Activated effector memory CD4-positive, alpha-beta T cell treated with anti-CD3 and anti-CD28 coated beads, Interleukin-2, amount 50 U/mL, for 16 hours (primary cell): ENCODE measurements at places on chromosomes 6 and 20.
A peak's percentile ranks its signal among the peaks of the same experiment; 100 is the strongest.

- no peak for DNase-seq
Observed at GRCh38 chr20:4059606-4060005, 44.2 kb upstream of the RNF24 start.

GRCh38 chr6:14059791-14060436 lies 57.7 kb upstream of the CD83 start:
- DNase-seq, result no peak

- no peak for DNase-seq
Observed at GRCh38 chr20:59221049-59221706, 57.6 kb downstream of the ZNF831 start.

GRCh38 chr6:125596020-125596419 lies 153.4 kb upstream of the HEY2 start:
- no peak for DNase-seq

DNA sequence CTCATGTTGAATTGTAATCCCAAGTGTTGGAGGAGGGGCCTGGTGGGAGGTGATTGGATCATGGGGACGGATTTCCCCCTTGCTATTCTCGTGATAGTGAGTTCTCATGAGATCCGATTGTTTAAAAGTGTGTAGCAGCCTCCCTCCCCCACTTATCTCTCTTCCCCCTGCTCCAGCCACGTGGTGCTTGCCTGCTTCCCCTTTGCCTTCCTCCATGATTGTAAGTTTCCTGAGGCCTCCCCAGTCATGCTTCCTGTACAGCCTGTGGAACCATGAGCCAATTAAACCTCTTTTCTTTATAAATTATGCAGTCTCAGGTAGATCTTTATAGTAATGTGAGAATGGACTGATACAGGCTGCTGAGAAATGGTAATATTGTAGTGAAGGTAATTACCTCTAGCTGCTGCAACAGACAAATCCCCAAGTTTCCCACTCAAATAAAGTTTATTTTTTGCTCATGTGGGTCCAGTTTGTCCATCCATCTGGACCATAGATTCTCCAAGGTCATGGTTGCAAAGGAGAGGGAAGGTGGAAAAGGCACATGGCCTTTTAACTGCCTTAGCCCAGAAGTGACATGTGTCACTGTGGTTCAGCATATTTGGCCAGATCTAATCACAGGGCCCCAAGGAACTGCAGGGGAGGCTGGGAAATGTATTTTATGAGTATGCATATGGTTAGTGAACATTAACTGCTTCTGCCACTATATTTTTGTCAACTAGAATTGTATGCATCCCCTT lies 89.2 kb downstream of the TRMT11 start:
- DNase-seq, result no peak

GRCh38 chr20:17969884-17970409 lies 1.1 kb downstream of the MGME1 start:
- DNase-seq, result peak; percentile 73

DNA sequence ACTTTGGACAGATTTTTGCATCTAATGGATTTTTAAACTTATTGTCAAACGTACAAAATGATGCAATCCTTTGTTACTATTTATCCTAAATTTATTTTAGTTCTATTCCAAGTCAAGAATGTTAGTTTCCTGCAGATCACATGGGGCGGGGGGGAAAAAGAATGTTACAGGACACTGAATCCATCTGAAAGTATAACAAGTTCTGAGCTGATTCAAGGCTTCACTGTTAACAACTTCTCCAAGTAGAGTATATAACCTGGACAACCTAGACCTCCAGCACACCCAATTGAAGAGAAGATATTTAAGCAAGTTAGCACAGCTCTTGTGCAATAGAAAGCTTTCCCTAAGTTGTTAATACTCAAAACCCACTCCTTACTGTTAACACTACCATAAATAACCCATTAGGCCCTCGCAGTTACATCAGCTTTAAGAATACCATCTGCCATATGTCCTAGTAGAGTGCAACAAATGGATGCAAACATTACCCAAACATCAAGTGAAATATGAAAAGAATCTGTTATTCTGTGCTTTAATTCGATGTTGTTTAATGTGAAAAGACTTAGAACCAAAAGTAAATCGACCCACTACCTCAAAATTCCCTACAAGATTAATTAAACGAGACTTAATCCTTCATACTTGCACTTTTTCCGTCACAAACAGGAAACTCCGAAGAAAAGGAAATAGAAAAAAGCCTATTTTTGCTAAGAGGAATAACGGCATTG lies 1.3 kb downstream of the SEC63 start:
- no peak for DNase-seq

GRCh38 chr6:150142670-150143515 lies at the start of gene PPP1R14C:
Gene PPP1R14C, plus strand, starts transcription at chr6:150143044. Its CDS starts 149 bp downstream, at chr6:150143193.
- no peak for DNase-seq

DNA sequence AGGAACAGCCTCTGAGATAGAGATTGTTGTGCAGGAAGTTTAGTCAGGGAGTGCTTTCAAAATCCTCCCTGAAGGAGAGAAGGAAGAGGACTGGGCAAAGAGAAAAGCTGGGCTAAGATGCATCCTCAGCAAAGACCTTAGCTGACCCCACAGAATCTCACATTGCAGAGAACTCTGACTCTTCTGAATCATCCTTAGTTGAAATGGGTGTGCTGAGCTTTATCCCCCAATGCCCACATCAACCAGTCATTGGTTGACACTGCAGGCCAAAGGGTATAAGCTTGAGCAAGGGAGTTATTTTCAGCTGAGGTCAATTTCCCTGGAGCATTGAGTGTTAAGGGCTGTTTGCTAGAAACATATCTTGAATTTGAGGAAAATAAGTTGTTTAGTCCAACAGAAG lies 732.2 kb downstream of the CBLN4 start:
- DNase-seq, result no peak

- no peak for DNase-seq
Observed at GRCh38 chr6:57162516-57162915, 9.6 kb upstream of the BAG2 start.

GRCh38 chr20:37398750-37399621 lies 53.0 kb downstream of the SRC start:
- no peak for DNase-seq

GRCh38 chr6:36656441-36656840 lies 22.1 kb upstream of the CDKN1A start:
- DNase-seq, result no peak

DNA sequence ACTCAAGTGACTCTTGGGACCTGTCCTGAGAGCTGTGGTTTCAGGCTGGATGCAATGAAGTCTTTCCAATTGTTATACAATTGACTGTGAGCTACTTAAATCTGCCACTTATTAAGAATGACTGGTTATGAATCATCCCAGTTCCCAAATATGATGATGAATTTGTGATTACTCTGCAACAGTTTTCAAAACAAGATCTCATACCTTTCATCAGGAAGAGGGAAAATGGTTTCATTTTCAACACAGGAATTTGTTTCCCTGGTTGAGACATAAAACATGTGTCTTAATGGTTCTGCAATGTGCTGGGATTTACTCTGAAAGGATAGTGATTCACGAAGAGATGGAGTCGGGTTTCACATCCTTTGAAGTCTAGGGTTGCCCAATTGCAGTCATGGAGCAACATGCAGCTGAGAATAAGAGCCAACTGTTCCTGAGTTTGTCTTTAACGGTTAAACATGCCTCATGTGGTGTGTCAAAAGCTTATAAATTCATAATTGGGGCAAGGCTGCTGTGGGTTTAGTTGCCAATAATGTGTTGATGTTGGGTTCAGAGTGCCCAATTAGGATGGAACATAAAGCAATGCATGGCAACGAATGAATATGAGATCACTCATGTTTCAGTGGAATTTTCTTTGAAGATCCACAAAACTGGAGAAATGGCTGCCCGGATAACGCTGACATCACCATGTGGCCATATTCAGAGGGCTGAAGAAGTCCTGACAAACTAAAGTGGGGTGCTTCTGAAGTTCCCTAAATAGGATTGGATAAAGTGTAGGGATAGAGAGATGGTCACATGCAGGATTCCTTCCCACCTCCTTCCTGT lies 41.0 kb downstream of the CYP24A1 start:
- DNase-seq, result no peak

- DNase-seq, result no peak
Observed at GRCh38 chr6:15421945-15422733, 176.3 kb downstream of the JARID2 start.

DNA sequence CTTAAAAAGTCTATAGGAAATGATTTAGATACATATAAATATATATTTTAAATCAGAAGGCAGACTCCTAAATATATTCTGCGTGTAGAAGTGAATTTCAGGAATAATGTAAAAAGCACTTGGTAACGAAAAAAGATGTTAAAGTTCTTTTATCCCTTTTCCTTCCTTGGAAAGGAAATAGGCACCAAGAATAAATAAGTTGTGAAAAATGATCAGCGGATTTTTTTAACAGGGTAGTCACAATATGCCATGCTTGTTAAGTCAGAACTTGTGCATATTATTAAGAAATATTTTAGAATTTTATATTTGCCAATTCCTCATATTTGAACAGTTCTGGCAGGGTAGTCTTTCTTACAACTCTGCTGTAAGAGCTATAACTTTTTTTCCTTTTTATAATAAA lies 173.8 kb downstream of the CD83 start:
- DNase-seq, result no peak

DNA sequence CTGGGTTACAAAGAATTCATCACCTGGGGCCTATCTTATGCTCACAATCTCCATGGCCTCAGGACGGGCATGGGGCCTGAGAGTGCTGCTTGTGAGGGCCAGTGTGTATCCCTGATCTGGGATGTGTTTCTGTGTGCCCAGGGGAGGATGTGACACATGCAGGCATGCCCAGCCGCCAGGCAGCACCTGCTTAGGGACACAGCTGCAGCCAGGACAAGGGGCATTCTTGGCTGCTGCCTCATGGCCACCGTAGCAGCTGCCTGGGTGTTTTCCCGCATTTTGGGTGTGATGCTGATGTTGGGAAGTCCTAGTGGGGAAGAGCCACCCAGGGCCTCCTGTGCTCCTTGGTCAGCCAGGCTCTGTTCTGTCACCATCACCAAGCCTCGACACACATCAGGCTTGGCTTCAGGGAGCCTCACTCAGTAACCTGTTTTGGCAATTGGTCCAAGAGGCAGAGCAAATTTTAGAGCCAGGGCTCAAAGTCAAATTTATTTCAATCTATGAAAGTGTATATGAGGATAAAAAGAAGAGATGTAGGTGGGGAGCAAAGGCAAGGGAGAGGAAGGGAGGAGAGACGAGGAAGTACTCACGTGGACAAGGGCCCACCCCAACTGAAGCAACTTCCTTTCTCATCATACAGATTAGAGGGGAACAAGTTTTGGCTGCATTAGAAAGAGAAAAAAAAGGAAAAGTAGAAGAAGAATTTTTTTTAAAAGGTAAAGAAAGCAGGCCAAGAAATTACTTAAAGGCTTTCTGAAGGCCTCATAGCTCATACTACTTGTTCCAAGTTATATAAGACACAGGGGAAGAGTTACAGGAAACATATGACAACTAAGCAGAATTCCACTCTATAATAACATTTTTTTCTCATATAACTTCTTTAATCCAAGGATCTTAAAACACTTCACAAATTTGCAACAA lies 269.9 kb upstream of the SUPT3H start:
- DNase-seq, result no peak

GRCh38 chr6:3919130-3919628 lies 70.0 kb downstream of the FAM50B start:
- DNase-seq, result no peak

GRCh38 chr20:35276408-35276807 lies 1.5 kb downstream of the MMP24OS start:
- no peak for DNase-seq

DNA sequence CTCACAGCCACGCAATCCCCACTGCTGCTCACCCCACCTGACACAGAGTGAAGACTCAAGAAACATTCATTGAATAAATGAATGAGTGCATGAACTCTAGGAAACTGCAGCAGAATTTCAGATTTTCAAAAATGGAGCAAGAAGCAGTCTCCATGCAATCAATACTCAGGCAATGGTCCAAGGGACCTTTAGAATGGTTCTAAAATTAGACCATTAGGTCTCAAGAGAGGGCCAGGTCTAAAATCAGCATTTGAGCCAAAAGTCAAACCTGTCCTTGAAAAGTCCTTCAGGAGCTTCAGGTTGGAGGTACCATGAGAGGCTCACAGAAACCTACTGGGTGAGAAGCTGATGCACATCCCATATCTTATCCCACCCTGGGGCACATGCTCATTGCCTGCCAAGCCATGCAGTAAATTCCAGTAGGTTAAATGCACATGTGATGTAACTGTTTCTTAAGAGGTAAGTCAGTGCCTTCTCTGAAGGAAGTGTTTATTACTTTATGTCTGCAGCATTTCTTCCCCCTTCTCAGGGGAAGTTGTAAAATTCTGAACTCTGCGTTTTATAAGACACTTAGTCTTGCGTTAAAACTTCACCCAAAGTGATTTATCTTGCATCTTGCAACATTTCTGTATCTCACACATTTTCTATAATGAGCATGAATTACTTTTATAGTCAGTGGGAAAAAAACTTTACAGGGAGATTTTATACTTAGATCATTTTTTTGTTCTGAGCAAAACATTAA lies 126.6 kb downstream of the ADAT2 start:
- no peak for DNase-seq

DNA sequence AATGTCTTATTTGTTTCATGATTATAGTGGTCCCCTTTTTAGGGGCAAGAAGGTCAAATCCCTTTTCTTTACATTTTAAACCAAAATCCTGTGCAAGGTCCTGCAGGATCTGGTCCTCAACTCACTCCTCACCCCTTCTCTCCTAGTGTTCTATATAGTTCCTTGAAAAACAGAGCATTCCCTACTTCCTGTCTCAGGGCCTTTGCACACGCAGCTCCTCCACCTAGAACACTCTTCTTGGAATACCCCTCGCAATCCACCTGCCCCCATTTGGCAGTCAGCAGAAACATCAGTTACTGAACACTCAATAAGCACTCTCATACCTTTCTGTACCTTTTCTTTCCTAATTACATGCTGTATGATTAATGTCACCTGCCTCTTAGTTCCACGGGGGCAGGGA lies 3.2 kb upstream of the ATP5F1E start:
- DNase-seq, result no peak

- DNase-seq, result peak; percentile 60
Observed at GRCh38 chr20:63702751-63703470, 4.9 kb downstream of the ARFRP1 start.

GRCh38 chr6:42532038-42532669 lies 31.7 kb upstream of the UBR2 start:
- DNase-seq, result no peak

DNA sequence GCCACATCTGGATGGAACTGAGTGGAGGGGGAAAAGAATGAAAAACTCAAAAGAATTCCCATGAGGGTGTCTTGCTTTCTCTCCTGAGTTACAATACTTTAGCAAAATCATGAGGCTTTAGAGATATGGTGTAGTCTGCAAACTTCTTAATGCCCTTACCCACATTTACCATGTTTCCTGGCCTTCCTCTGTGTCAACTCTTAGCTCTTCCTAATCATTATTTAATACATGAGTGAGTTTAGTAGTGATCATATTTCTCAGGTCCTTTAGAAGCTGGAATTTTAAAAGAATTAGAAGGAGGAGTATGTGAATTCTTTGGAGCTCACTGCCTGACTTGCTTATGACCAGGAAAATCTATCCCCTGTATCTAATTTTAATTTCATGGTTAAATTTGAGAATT lies 39.0 kb downstream of the STX11 start:
- DNase-seq, result no peak

DNA sequence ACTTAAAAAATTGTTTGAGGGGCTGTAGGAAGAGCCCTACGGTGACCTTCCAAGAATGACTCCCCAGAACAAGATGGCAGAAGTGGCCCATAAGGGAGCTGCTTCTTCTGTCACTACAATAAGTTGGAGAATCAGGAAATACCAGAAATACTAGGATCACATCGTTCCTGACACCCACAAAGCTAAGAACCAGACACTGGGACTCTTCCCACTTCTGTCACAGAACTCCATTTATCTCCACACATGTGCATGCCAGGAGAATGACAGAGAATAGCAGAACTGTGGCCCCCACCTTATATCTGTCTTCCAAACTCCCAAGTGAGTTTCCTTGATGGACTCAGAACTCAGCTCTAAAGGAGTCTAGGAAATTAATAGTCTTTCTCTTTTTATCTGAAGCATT lies 54.6 kb upstream of the UBR2 start:
- DNase-seq, result no peak
